ENCODE measurements at places on chromosomes 3 and 15.

DNA sequence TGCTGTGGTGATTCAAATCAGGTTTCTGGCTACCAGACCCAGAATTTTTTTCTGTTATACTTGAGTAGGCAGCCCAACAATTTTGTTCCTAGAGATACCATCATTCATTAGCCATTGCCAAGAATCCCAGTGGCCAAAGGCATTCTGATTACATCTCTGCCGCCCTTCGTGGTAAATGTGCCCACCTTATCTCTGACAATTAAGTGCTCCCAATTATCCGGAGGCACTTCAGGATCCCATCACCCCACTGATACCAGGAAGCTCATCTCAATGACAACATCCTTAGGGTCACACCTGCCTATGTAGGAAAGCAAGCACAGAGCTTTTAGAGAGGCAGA is 43.2 kb upstream of the RPL35A start:
- DNase-seq = no peak

DNA sequence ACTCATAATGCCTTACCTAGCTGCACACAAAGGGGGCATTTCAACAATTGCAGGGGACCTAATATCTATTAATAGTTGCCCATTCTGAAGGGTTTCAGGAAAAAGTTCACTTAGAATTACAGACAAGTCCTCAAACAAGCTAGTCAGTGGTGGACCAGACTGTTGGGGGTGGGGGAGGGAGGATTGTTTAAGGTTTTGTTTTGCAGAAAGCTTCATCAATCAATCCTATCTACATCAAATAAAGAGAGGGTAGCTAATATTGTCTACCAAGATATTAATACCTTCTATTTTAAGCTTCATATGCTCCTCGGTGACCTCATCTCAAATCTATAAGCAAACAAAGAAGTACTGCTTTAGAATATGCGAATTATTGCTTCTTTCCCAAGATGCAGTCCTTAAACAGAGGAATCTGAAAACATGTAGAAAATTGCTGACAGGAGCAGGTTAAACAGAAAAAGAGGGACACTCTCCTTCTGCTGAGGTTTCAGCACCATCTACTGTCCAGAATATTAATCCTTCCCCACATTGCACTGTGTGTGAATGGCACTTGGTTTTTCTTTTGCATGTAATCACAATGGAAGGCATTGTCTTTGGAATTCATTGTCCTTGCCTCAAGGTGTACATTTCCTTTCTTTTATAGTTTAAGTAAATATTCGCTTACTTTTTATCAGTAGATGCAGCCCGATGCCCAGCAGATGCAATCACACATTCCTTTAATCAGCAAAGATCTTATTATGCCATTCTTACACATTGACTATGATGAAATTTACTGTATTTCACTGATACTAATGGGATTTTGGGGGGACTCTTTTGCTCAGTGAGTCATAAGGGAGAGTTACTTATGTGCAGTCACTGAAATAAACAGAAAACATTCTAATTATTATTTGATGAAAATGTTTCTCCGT is 94.7 kb downstream of the IL5RA start:
- DNase-seq = no peak

DNA sequence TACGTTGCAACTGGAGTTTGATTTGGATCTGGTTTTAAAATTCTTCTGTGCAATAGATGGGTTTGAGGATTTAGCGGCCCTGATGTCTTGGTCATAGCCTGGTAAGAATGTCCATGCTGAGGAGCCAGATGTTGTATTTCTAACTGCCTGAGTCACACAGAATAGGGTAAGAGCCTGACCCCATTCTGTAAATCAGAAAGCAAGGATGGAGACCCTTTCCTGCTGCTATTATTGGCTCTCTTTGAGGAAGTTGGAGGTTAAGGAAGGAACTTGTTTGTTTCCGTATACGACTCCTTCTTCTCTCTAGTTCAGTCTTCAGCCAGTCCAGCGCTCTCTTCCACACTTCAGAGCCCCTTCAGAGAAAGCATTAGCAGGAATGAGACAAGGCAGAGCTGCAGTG is 65.1 kb downstream of the HCN4 start:
- no peak for DNase-seq

- no peak for DNase-seq
These were observed 41.8 kb upstream of the GAP43 start for GRCh38 chr3:115581362-115582135.

DNA sequence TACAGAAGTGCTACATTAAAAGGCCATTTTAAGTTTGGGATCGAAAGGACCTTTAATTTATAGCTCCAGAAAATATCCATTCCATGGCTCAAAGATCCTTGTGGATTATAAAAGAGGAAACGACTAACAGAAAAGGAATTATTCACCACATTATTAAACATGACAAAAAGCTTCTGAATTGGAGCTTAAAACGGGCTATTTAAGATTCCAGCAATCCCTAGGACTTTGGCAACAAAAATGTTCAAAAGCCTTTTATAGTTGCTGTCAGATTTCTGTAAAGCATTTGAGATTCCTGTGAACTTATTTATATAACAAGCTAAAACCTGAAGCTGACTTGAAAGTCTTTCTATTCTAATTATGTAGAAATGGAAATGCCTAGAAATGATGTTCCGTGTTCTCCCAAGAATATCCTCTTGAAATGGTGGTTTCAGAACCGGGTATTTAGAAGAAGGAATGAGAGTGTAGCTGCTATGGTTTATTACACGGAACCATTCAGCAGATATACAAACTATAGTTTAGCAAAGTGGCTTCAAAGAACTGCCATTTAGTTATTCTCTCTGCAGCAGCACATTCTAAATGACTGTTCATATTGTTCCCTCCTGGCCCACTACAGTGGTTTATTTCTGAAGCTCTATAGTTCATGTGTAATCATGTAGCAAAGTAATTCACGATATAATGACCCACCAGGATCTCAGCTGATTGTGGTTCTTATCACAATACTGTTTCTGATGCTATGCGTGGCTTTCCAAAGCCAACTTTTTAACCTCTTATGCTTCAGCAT is 961.7 kb downstream of the FHIT start:
- DNase-seq = no peak

All from CD4-positive, alpha-beta T cell (primary cell).